CD4-positive, alpha-beta T cell treated with Interleukin-4 for 4 hours (primary cell): ENCODE measurements at places on chromosomes 5 and 9.

DNA sequence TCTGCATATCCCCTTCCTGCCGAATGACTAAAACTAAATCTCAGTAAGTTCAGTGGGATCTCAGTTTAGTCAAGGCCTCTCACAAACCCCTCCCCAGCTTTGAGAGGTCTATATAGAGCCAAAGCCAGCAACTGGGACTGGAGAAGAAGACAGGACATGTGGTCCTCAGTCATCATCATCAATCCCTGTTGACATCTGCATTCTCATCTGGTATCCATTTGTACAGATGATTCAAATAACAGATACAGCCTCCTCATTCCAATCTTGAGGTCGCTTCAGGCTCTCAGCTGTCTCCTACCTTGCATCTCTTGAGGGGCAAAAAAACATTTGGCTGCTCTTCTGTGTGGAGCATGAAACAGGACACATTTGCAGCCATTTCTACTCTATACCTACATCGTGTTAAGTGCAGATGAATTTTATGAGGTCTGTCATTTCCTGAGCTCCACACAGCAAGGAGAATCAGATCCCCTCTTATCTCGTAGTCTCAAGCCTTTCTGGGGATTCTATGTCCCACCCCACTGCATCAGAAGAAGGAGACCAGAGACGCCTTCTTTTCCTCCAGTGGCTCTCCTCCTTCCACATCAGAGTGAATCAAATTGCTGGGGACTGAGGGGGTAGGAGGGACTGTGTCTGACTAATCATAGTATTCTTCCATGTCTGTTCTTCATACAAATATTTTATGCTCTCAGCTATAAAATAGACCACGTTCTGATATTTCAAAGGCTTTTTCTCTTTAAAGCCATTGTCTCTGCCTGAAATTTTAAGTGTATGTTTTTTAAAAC, 4.7 kb upstream of the RECK start:
- no peak for DNase-seq

DNA sequence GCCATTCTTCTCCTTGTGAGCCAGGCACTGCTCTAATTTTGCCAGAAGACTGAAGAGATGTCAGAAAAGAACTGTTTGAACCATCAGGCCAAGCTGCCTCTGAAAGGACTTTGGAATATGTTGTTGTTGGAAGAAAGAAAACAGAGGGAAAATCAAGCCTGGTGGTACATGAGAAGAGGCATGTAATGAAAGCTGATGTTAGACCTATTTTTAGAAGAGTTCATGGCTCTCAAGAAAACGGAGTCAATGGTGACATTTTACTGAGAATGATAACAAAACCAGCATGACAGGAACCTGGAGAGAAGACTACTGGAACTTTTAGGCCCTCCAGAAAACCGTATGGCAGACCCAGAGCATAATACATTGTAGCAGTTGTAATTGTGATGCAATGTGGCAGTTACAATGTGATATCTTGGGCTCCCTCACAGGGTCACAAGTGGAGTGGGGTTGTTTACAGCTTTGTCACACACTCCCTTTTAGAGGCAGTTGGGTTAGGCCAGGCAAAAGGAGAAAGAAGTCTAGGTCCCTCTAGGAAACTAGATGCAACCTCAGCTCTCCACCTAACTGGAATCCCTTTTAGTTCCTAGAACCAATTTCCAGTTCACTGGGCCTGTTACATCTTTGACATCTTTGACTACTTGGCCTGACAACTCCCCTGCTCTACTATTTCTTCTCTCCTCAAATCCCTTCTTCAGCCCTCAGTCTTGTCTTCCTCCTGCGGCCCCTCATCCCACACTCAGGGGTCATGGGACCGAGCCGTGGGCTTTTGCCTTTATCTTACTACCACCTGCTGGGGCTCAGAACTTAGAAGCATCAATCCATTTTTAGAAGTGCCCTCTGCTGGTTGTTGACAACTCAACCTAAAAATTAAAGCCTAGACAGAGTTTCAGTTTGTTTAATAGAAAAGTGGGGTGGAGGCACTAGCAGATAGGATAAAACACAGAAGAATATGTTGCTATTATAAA, 61.2 kb upstream of the JAK2 start:
- peak; percentile 41 for DNase-seq

GRCh38 chr5:14299666-14300065, 156.5 kb downstream of the TRIO start:
- no peak for DNase-seq

DNA sequence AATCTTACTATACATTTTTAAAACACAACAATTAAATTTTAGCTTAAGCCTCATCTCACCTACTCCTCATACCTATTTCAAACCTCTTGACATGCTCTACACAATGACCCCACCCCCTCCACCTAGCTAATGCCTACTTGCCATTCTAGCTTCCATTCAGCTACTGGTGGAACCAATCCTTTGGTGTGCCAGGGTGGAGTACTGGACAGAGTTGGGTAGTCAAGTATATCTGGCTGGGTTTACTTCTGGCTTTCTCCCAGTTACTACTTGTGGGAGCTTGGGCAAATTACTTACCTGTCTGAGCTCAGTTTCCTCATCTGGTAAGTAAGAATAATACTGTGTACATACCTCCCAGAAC, 24.3 kb downstream of the PLPP1 start:
- no peak for DNase-seq

- no peak for DNase-seq
These were observed 672.9 kb downstream of the NR2F1-AS1 start for GRCh38 chr5:92907938-92908606.
